Glutamatergic neuron (in vitro differentiated cells): ENCODE measurements at places on chromosomes 6 and 20. TPM values are rescaled to one million over a fixed set of nuclear protein-coding genes. Genes with fewer than 3 reads are reported as not detected.

Gene SLC13A3
- 5.8 TPM for total RNA-seq

Gene PLCB4
- 28.9 TPM for total RNA-seq

Gene PDYN
- not detected for total RNA-seq

Gene CTCFL
- total RNA-seq: not detected

Gene NPEPL1
- total RNA-seq: 43.2 TPM

Gene TREML1
- not detected for total RNA-seq

Gene C20orf202
- not detected for total RNA-seq

Gene NKAIN2
- total RNA-seq: 0.56 TPM

Gene DSP
- 8.9 TPM for total RNA-seq

Gene SH3BGRL2
- total RNA-seq: 47.2 TPM

Gene HLA-DQB1
- total RNA-seq: not detected

DNA sequence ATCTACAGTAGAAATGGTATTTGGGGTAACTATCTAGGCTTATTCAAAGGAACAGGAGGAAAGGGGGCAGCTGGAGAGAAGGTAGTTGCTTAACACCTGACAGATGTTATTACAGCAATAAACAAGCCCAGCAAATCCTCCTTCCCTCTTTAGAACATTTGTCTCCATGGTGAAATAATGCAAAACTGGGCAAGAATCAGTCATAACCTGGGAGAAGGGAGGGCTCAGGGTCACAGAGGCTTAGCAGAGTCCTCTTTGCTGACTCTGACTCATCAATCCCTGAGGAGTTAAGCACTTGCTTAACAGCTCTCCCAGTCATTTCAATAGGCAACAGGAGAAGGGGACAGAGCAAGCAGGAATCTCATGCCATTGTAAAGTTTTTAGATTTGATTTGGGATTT, 230.3 kb downstream of the IBTK start:
- DNase-seq: no peak

- no peak for DNase-seq
Observed at GRCh38 chr20:7362601-7363000, 577.7 kb downstream of the HAO1 start.

- DNase-seq: no peak
Observed at GRCh38 chr6:1394514-1395463, 5.4 kb downstream of the FOXF2 start.

- no peak for DNase-seq
Observed at GRCh38 chr20:25543068-25543467, 42.3 kb downstream of the NINL start.

- no peak for DNase-seq
Observed at GRCh38 chr6:30311671-30312070, 15.1 kb upstream of the TRIM39 start.

DNA sequence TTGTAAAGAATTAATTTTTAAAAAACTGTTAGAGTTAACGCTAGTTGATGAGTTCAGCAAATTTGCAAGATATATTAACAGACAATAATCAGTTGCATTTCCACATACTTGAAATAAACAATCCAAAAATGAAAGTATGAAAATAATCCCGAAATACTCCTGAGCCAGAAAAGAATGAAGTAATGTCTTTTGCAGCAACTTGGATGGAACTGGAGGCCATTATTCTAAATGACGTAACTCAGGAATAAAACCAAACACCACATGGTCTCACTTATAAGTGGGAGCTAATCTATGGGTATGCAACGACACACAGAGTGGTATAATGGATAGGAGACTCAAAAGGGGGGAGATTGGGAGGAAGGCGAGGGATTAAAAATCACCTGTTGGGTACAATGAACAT, 872.9 kb upstream of the GJE1 start:
- no peak for DNase-seq

- no peak for DNase-seq
Observed at GRCh38 chr6:130482645-130483390, 117.0 kb downstream of the TMEM200A start.

GRCh38 chr6:1287103-1287591, 24.8 kb upstream of the FOXQ1 start:
- no peak for DNase-seq

- DNase-seq: no peak
Observed at GRCh38 chr6:56863366-56863765, 91.5 kb upstream of the BEND6 start.

DNA sequence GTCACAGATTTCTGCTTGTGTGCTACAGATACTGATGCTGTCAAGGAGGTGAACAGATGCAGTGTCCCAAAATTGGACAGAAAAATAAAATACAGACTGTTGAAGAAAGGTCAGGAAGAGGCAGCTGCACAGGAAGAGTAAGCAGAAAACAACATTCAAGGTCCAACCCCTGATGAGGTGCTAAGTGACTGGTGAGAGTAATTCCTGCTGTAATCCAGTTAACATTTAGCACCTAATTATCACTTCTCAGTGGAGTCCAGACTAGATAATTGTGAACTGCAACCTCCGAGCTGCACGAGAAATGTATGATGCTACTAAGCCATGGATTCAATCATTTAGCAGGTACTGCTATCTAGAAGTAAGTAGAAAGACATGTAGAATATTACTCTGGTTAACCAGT, 36.3 kb upstream of the NRSN1 start:
- no peak for DNase-seq

DNA sequence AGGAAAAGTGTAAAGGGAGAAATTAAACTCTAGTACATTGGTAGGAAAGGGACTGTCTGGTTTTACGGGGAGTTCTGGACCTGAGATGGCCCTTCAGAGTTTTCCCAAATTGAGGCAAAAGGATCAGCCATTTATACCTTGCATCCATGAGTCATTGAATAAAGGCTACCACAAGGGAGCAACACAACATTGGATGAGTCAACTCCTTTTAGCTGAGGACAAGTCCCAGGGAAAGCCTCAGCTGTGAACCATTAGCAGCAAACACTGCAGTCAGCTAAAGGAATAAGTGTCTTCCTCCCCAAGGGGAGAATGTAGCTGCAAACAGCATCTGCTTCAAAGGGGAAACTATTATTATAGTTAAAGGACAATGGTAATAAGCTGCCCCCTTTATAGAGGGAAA, 468.7 kb upstream of the ID4 start:
- DNase-seq: no peak

DNA sequence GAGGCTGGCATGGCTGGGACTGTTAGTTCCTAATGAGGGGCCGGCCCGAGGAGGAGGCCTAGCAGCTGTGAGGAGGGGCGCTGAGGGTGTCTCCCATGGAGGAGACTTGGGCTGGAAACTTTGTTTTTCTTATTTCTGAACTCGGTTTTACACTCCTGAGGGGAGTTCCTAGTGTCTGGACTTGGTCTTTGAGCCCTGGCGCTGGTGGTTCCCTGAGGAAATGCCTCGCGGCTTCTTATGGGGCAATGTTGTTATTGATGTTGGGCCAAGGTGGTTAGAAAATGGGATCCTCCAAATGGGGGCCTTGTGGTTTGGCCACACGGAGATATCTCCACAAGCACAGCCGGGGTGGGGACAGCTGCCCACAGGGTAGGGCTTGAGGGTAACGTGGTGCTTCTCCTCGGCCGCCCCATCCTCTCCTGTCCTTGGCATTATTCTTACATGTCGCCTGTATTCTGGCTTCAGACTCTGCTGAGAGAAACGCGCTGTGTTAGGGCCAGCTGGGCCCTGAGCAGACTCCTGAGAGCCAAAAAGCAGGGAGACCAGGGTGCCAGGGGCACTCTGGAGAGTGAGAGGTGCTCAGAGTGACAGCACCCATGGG, 136.9 kb downstream of the FOXO3 start:
- DNase-seq: no peak

GRCh38 chr20:13147971-13148370, 73.1 kb upstream of the ISM1 start:
- no peak for DNase-seq

DNA sequence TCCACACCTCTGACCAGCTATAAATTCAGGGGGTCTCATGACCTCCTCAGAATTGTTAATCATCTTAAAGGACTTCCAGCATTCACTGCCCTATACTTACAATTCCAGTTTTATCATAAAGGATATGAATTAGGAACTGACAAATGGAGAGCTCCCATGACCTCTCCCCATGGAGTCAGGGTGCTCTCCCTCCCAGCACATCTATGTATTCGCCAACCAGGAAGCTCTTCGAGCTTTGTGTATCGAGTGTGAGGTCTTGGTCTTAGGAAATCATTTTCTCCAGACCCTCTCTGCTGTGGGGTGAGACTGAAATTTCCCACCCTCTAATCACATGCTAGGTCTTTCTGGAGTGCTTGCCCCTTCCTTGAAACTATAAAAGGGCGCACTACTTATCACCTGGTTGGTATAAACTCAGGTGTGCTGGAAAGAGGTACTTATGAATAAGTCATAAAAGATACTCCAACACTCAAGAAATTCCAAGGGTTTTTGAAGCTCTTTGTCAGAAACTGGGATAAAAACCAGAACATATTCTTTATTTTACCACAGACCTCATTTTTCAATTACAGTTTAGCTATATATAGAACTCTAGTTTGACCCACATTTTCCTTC, 238.4 kb upstream of the OPRM1 start:
- DNase-seq: no peak
